Left cardiac atrium (tissue), 4 donors: ENCODE measurements at places on chromosomes 4 and X.

- no peak for DNase-seq
Measured at GRCh38 chr4:42824278-42824977, 68.1 kb upstream of the GRXCR1 start.

- no peak for DNase-seq
Measured at GRCh38 chrX:136626237-136626636, 21.7 kb upstream of the CD40LG start.

GRCh38 chr4:94399721-94400120, 52.0 kb upstream of the PDLIM5 start:
- no peak for DNase-seq

- DNase-seq = peak; percentile 83
Measured at GRCh38 chr4:152106113-152106763, 345.4 kb upstream of the GATB start.
